ENCODE measurements at places on chromosomes 6 and 20. TPM values are rescaled to one million over a fixed set of nuclear protein-coding genes. Genes with fewer than 3 reads are reported as not detected.

HLA-DOA gene
- total RNA-seq, result 20.6 TPM

CNR1 gene
- total RNA-seq, result 29.8 TPM

ACTL10 gene
- 1.2 TPM for total RNA-seq

JARID2 gene
- total RNA-seq, result 10.2 TPM

XRN2 gene
- 45.9 TPM for total RNA-seq

MAN1A1 gene
- total RNA-seq, result 58.7 TPM

COL21A1 gene
- total RNA-seq, result 14.7 TPM

DNA sequence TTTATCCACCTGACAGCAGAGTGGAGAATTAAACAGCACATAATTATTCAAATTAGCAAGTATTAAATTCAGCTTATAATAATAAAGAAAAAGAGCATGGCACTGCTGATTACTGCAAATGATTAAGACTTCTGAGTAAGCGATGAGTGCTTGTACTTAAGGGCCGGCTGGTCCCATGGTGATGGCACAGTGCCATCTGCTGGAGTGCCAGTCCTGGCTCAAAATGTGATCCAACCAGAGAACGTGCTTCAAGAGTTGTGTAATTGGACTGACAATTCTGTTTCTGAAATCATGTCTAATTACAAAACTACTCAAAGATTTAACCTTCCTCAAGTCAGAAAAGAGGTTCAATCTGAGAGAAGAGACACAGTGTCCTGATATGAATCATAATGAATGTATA is 181.6 kb upstream of the RGS17 start:
- DNase-seq, result peak; percentile 59
- H3K4me1 ChIP-seq, result no peaks in the 10 kb centered on the region
- H3K27ac ChIP-seq, result no peak overlapping the region
- no peaks in the 10 kb centered on the region for H3K27me3 ChIP-seq
- no peaks in the 10 kb centered on the region for H3K36me3 ChIP-seq

GRCh38 chr6:119978274-119978889 is 628.8 kb upstream of the MAN1A1 start:
- H3K4me1 ChIP-seq, result no peaks in the 10 kb centered on the region
- no peak for DNase-seq
- no peaks in the 10 kb centered on the region for H3K27me3 ChIP-seq
- H3K4me3 ChIP-seq, result no peak overlapping the region
- H3K36me3 ChIP-seq, result no peaks in the 10 kb centered on the region

DNA sequence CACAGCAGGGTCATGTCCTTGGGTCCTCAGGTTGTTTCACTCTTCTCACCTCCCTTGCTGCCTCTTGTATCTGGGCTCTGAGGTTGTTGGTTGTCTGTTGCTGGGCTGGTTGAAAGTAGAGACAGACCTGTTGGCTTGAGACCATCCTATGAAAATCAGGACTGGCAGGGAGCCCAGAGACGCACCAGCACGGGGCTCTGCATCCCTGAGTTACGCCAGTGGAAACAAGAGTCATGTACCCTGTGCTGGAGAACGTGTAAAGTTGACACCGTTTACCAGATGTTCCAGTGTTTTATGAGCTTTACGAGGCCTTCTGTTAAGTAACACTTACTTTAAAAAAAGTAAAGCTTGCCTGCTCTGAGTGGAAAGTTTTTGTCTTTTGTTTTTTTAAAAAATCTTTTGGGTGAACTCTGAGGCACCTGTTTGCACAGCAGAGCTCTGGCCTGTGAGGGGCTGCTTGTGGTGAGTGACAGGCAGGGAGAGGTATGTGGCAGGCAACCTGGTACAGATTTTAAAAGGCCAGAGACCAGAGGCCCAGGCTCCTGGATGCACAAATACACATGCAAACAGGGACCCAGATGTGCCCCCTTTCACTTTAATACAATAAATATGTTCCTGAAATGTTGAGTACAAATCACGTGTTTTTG is 260.0 kb upstream of the SUPT3H start:
- H3K36me3 ChIP-seq, result no peaks in the 10 kb centered on the region
- no peaks in the 10 kb centered on the region for H3K27me3 ChIP-seq
- H3K27ac ChIP-seq, result no peak overlapping the region
- DNase-seq, result no peak

DNA sequence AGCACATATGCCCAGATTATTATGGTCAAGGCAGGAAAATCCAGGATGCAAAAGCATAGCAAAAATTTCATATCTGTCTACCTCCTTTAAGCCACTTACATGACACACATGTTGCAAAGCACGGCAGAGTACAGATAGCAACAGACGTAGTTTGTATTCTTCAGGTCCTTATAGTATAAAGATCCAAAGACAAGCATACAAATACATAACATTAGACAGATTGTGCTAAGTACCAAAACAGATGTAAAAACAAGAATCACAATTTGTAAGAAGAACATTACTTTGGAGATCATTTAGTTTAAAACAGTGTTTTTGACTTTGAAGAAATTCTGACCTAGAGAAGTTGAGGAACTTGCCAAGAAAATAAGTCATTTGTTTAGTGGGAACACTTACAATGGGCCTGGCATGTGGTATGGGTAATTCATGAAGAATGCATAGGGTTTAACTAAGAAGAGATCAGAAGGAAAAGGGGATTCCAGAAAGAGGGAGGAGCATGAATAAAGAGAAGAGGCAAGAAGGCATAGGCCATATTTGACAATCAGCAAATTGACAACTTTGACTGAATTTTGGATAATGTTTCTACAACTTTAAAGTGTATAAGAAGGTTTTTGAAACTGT is 30.6 kb upstream of the LMBRD1 start:
- H3K27ac ChIP-seq, result no peak overlapping the region
- no peaks in the 10 kb centered on the region for H3K4me1 ChIP-seq
- H3K36me3 ChIP-seq, result no peaks in the 10 kb centered on the region

- no peak overlapping the region for H3K27ac ChIP-seq
- H3K4me3 ChIP-seq, result no peak overlapping the region
- H3K27me3 ChIP-seq, result no peaks in the 10 kb centered on the region
Measured at GRCh38 chr6:46221222-46221793, 50.5 kb upstream of the ENPP5 start.

DNA sequence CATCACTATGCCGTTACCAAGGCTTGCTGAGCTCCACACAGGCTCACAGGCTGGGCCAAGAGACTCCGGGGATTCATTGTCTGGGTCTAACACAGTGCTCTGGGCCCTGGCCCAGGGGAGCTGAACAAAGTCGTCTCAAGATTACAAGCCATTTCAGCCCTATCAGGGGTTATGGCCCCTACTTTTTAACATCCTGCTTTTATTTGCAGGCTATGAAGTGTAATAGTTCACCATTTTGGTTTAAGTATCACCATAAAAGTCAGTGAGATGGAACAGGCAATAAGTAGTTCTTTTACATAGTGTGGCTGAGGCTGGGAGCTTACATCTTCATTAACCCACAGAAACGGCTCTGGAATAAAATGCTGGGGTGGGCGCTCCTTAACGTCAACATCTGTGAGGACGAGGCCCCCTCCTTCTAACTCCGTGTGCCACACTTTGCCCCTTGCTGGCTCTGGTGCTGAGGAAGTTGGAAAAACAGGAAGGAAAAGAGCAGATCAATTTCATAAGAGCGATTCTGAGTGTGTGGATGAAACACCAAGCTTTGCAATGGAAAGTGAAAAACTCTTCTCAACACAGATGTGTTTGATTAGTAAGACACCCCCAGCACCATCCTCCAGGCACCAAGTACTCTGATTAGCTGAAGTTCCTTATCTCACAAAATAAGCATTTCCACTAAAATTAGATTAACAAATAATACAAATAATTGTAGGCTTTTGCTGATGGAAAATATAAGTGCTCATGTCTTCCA is 447.3 kb downstream of the MAFB start:
- H3K27ac ChIP-seq, result no peak overlapping the region
- H3K4me1 ChIP-seq, result peaks cover 4% of the 10 kb centered on the region
- H3K4me3 ChIP-seq, result no peak overlapping the region
- DNase-seq, result no peak
- H3K36me3 ChIP-seq, result no peaks in the 10 kb centered on the region
- H3K27me3 ChIP-seq, result peaks cover 20% of the 10 kb centered on the region

DNA sequence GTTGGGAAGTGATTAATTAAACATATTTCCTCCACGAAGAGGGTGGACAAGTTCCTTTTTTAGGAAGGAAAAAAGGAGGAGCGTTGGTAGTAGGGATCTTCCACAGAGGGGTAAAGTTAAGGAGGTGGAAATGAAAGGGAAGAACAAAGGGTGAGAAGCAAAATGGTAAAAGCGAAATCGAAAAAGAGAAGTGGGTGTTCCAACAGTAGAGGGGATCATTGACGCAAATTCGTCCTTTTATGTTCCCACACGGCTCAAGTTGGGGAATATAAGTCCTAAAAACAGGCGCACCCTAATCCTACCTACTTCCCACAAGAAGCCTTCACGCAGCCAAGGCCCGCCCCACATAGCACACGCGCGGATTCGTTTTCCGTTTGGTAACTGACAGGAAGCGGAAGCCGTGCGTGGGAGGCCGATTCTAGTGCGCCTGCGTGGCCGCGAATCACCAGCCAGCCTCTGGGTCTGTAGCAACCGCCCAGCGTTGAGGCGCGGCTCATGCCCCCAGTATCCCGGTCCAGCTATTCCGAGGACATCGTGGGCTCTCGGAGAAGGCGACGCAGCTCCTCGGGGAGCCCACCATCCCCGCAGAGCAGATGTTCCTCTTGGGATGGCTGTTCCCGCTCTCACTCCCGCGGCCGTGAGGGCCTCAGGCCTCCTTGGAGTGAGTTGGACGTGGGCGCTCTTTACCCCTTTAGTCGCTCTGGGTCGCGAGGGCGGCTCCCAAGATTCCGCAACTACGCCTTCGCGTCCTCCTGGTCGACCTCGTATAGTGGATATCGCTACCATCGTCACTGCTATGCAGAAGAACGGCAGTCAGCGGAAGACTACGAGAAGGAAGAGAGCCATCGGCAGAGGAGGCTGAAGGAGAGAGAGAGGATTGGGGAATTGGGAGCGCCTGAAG is at the start of gene NKAPL:
TSS of gene NKAPL (plus strand) at position 421 of the 901 bp plus-strand sequence. CDS start at position 496, 75 bp downstream.
- H3K27me3 ChIP-seq, result peaks cover 5% of the 10 kb centered on the region
- DNase-seq, result peak; percentile 29
- peak within 1 kb of the TSS; percentile 27 for H3K4me3 ChIP-seq
- no peak within 1 kb of the TSS for H3K27ac ChIP-seq
- H3K4me1 ChIP-seq, result no peaks in the 10 kb centered on the region
- H3K36me3 ChIP-seq, result no peaks in the 10 kb centered on the region

DNA sequence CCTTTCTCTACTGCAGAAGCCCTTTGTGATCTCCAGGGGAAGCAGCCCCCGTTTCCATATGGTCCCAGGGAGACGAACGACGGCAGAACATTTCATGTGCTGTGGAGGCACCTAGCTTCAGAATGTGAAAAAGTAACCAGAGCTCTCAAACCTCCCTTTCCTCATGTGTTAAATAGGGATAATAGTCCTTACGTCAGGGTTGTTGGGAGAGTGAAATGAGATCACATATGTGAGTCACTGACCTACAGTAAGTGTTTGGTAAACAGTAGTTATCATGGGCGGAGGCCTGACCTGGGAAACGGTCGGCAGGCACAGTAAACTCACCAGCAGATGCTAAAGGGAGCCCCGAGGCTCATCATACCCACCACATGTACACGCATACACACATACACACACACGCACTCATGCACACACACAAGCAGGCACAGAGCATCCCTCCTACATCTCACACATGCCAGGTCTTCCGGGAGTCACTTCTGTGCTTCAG is 89.7 kb downstream of the LY86 start:
- H3K27me3 ChIP-seq, result no peaks in the 10 kb centered on the region
- H3K27ac ChIP-seq, result peak overlapping the region; percentile 82

DNA sequence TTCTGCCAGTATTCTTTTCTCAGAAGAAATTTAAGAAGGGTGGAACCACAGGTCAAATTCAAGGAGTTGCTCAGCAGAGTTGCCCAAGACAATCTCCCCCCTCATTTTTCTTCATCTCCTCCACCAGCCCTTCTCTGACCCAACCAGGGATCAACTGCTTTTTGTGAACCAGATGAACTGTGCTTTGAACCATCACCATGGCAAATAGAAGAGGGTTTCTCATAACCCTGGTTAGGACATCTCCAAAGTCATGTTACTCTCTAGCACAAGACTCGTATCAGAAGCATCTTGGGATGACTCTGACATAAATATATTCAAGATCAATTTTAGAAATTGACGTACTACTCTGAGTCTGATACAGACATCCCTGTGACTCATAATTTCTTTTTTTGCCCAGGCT is 130.7 kb downstream of the ALDH8A1 start:
- no peak overlapping the region for H3K27ac ChIP-seq
- no peaks in the 10 kb centered on the region for H3K36me3 ChIP-seq
- no peaks in the 10 kb centered on the region for H3K27me3 ChIP-seq
- H3K4me3 ChIP-seq, result no peak overlapping the region

DNA sequence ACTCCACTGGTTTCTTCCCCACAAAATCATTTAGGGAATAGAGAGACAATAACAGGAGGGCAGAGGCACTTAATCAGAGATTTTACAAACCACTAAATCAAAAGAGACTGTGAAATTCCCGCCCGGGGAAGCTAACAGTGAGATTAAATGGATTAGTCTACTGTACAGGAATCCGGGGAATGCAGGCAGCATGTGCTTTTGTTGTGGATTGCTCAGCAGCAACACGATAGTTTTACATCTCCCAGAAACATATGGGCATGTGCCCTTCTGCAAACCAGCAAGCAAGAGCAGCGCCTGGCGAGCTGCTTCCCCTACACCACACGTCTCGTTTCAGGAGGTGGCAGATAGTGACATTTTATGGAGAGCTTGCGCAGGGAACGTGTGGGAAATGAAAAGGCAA is 382.3 kb downstream of the CD83 start:
- H3K27me3 ChIP-seq, result no peaks in the 10 kb centered on the region
- no peaks in the 10 kb centered on the region for H3K4me1 ChIP-seq
- no peak for DNase-seq
- H3K4me3 ChIP-seq, result no peak overlapping the region
- no peak overlapping the region for H3K27ac ChIP-seq

- H3K4me1 ChIP-seq, result peaks cover 17% of the 10 kb centered on the region
- H3K27me3 ChIP-seq, result no peaks in the 10 kb centered on the region
- H3K36me3 ChIP-seq, result no peaks in the 10 kb centered on the region
- DNase-seq, result no peak
Measured at GRCh38 chr6:16432075-16433032, 194.0 kb downstream of the GMPR start.

DNA sequence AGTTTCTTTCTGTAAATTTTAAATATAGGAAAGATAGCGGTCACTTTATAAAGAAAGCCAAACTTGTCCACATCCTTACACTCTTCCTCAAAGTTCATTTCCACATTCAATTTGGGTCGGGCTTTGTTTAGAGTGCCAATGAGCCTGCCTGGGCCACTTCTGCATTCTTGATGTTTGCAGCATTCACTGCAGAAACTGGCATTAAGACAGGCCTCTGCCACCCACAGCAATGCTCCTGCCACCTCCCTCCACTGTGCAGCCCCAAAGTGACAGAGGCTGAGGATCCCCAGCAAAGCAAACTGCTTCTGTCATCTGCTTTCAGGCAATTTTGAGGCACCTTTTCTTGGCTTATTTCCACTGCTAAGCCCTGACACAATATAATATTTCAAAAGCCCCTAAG is 61.2 kb downstream of the TNFAIP3 start:
- DNase-seq, result no peak
- H3K36me3 ChIP-seq, result no peaks in the 10 kb centered on the region
- no peaks in the 10 kb centered on the region for H3K27me3 ChIP-seq
- H3K4me1 ChIP-seq, result peaks cover 10% of the 10 kb centered on the region
- H3K4me3 ChIP-seq, result no peak overlapping the region
- H3K27ac ChIP-seq, result no peak overlapping the region

GRCh38 chr6:168309997-168310396 is 9.6 kb downstream of the DACT2 start:
- H3K36me3 ChIP-seq, result no peaks in the 10 kb centered on the region
- H3K27ac ChIP-seq, result no peak overlapping the region
- no peaks in the 10 kb centered on the region for H3K4me1 ChIP-seq
- H3K27me3 ChIP-seq, result no peaks in the 10 kb centered on the region

- no peaks in the 10 kb centered on the region for H3K27me3 ChIP-seq
- H3K4me3 ChIP-seq, result no peak overlapping the region
- H3K36me3 ChIP-seq, result peaks cover 12% of the 10 kb centered on the region
- H3K27ac ChIP-seq, result no peak overlapping the region
Measured at GRCh38 chr6:53906842-53907241, 112.0 kb downstream of the LRRC1 start.

Measured in left lung (tissue), 14 donors.